Heart right ventricle (tissue), 16 donors: ENCODE measurements at places on chromosomes 6 and 20. TPM values are rescaled to one million over a fixed set of nuclear protein-coding genes. Genes with fewer than 3 reads are reported as not detected.
A peak's percentile ranks its signal among the peaks of the same experiment; 100 is the strongest.

DNA sequence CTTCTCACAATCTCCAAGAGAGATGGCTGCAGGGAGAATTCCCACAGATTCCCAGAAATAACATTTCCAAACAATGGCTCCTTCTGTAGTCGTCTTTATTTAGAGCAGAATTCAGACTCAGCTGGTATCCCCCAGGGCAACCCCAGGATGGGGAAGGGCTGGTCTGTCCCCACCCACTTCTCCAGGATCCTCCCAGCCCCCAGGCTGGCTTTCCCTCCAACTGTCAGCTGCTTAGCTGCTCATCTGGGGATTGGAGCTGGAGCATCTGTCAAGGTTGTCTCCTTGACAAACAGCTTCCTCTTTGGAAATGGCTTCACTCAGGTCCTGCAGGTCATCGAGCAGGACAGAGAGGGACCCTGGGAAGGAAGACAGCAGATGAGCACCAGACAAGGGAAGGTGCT lies 3.5 kb upstream of the PSORS1C2 start:
- no peaks in the 10 kb centered on the region for H3K27me3 ChIP-seq
- peak; percentile 40 for DNase-seq
- no peak overlapping the region for H3K27ac ChIP-seq
- peaks cover 23% of the 10 kb centered on the region for H3K36me3 ChIP-seq

DNA sequence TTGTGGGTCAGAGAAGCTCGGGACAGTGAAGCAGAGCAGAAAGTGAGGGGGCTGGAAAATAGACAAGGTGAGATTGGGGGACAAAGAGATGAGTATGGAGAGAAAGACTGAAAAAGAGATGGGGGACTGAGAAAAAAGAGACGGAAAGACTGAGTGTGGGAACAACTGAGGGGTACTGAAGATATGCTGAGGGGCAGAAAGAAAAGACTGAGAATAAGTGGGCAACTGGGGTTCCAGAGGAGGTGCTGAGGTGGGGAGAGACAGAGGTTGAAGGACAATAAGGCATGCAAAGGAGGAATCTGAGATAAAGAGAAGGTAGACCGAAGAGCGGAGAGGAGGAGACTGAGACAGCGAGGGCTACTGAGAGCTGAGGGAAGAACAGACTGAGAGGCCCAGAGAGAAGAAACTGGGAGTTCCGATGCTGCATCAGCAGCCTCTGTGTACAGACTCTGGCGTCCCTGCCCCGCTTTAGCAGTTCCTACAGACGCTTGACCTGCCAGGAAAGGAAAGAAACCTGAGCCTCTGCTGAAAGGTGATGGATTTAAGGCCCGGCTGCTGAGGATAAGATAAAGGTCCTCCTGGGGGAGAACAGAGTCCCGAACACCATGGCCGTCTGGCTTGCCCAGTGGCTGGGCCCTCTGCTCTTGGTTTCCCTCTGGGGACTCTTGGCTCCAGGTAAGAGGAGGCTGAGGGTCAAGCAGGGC lies at the start of gene PRSS16:
Gene PRSS16 (plus strand): TSS at position 569 of the 704 bp plus-strand sequence. CDS start 37 bp downstream, at position 606.
- H3K4me1 ChIP-seq, result peaks cover 15% of the 10 kb centered on the region
- no peaks in the 10 kb centered on the region for H3K36me3 ChIP-seq
- DNase-seq, result no peak

The EFCAB8 gene
- total RNA-seq, result not detected

GRCh38 chr20:33175123-33175522 lies 7.2 kb downstream of the BPIFA2 start:
- no peak for DNase-seq
- no peak overlapping the region for H3K4me3 ChIP-seq
- H3K27me3 ChIP-seq, result no peaks in the 10 kb centered on the region

- H3K27me3 ChIP-seq, result no peaks in the 10 kb centered on the region
- H3K4me1 ChIP-seq, result no peaks in the 10 kb centered on the region
- DNase-seq, result peak; percentile 10
- no peak overlapping the region for H3K4me3 ChIP-seq
These were observed 385.3 kb downstream of the EPM2A start for GRCh38 chr6:145349950-145350510.

DNA sequence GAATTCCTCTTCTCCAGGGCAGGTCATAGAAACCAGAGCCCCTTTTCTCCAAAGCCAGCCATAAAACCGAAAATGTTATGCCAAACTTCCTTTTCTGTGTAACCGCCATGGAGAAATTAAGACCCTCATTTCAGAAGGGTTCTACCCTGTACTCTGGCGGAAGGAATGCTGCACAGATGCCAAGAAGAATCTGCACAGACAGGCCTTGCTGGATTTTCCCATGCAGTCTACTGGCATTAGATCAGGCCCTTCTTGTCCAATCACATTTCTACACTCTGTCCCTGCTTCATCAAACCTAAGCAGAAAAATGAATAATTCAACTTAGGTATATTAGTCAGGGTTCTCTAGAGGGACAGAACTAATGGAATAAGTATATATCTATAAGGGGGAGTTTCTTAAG lies 43.2 kb upstream of the MC3R start:
- no peak overlapping the region for H3K27ac ChIP-seq
- H3K4me1 ChIP-seq, result no peaks in the 10 kb centered on the region
- no peak overlapping the region for H3K4me3 ChIP-seq
- H3K27me3 ChIP-seq, result peaks cover 4% of the 10 kb centered on the region

GRCh38 chr20:37758332-37758731 lies 64.5 kb downstream of the CTNNBL1 start:
- H3K4me3 ChIP-seq, result no peak overlapping the region
- peaks cover 5% of the 10 kb centered on the region for H3K36me3 ChIP-seq
- H3K27me3 ChIP-seq, result no peaks in the 10 kb centered on the region
- no peak overlapping the region for H3K27ac ChIP-seq
- no peaks in the 10 kb centered on the region for H3K4me1 ChIP-seq
- peak; percentile 6 for DNase-seq

- H3K27ac ChIP-seq, result no peak overlapping the region
- no peak overlapping the region for H3K4me3 ChIP-seq
- H3K4me1 ChIP-seq, result no peaks in the 10 kb centered on the region
- no peaks in the 10 kb centered on the region for H3K36me3 ChIP-seq
These were observed 115.0 kb downstream of the IPCEF1 start for GRCh38 chr6:154241581-154241980.

DNA sequence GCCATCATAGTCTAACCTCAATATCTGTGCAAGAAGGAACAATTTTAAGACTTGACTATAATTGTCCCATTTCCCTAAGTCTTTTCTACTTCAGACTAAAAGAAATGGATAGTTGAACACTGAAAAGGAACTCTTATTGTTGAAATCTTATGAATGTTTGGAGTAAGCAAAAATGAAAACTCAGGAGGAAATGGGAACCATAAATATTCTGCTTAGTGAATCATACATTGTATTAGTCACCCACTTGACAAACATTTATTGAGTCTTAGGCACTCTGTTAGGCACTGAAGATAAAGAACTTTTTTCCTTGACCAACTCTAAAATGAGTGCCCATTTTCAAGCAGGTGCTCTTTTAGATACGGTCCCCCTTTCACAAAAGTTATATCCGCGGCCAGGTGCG lies 8.7 kb downstream of the CCDC170 start:
- no peak for DNase-seq
- H3K4me1 ChIP-seq, result no peaks in the 10 kb centered on the region
- no peaks in the 10 kb centered on the region for H3K27me3 ChIP-seq
- no peak overlapping the region for H3K4me3 ChIP-seq
- H3K27ac ChIP-seq, result no peak overlapping the region

GRCh38 chr6:108222064-108222463 lies 38.8 kb downstream of the SNX3 start:
- H3K4me1 ChIP-seq, result no peaks in the 10 kb centered on the region
- no peaks in the 10 kb centered on the region for H3K36me3 ChIP-seq
- H3K4me3 ChIP-seq, result no peak overlapping the region
- H3K27me3 ChIP-seq, result no peaks in the 10 kb centered on the region

DNA sequence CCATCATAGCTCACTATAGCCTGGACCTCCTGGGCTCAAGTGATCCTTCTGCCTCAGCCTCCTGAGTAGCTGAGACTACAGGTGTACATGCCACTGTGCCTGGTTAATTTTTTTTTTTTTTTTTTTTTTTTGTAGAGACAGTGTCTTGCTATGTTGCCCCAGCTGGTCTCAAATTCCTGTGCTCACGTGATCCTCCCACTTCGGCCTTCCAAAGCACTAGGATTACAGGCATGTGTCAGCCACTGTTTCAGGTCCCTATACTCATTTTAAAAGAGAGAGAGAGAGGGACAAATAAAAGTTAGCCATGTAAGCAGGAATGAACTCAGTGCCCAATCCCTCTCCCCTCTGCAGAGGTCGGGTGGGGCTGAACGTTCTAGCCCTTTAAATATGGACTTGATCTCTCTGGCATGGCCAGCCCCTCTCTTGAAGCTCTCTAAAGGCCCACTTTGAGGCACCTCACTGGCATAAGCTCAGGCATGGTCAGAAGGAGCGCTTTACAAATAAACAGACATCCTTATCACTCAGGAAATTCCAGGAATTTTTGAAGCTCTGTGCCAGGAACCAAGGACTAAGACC lies 9.0 kb upstream of the SERPINB1 start:
- H3K36me3 ChIP-seq, result no peaks in the 10 kb centered on the region
- H3K27ac ChIP-seq, result no peak overlapping the region
- H3K4me1 ChIP-seq, result peaks cover 45% of the 10 kb centered on the region

DNA sequence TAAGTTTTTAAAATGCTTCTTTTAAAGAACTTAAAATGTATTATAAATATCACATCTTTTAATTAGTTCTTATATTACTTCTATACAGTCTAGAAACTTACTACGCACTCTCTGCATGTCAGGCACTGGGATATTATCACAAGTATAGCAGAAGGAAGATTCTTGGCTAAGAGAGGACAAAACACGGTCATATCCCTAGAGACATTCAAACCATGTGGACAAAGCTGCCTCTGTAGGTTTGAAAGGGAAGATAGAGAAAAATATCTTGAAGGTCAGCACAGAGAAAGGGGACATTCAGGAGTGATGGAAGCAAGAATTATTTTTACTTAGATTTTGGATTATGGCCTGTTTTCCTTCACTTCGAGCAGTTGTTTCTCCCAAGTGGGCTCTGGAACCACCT lies 64.1 kb downstream of the LRRC1 start:
- H3K4me3 ChIP-seq, result no peak overlapping the region
- no peak overlapping the region for H3K27ac ChIP-seq
- DNase-seq, result no peak
- H3K27me3 ChIP-seq, result no peaks in the 10 kb centered on the region
- H3K36me3 ChIP-seq, result no peaks in the 10 kb centered on the region
- peaks cover 61% of the 10 kb centered on the region for H3K4me1 ChIP-seq

DNA sequence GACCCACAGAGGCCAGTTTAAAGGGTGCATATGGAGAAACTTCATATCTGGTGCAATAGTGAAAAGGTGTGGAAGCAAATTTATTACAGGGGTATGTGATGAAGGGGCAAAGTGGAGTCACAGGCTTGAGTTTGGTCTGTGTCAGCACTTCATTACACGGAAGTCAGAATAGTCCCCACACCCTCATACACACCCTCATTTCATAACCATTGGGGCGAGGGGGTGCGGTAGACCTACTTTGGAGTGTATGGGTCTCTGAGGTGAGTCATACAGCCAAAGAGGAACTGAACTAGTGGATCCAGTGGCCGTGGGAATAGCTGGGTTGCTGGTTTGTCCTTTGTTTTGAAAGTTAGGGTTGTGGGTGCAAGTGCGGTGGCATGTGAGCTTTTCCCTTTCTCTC lies 3.3 kb downstream of the TM9SF4 start:
- DNase-seq, result no peak
- H3K27ac ChIP-seq, result no peak overlapping the region
- no peaks in the 10 kb centered on the region for H3K36me3 ChIP-seq
- peaks cover 23% of the 10 kb centered on the region for H3K4me1 ChIP-seq
- no peak overlapping the region for H3K4me3 ChIP-seq
- H3K27me3 ChIP-seq, result no peaks in the 10 kb centered on the region

- no peaks in the 10 kb centered on the region for H3K27me3 ChIP-seq
- H3K4me3 ChIP-seq, result no peak overlapping the region
- H3K4me1 ChIP-seq, result no peaks in the 10 kb centered on the region
- H3K36me3 ChIP-seq, result peaks cover 60% of the 10 kb centered on the region
These were observed 49.6 kb upstream of the SLC22A1 start for GRCh38 chr6:160071805-160072690.

DNA sequence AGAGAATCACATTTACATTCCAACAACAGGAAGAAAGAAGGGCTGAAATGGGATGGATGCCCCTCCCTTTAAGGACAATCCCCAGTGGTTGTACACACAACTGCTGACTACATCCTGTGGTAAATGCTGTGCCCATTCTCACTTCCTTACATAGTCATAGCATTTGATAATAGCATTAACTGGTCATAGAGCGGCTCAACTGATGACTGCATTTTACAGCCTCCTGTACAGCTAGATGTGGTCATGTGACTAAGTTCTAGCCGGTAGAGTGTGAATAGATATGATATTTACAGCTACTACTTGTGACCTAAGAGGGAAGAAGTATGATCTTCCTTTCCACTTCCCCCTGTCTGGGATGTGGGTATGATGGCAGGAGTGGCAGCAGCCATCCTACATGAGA lies 24.7 kb downstream of the KCNK17 start:
- DNase-seq, result no peak
- H3K27me3 ChIP-seq, result peaks cover 3% of the 10 kb centered on the region
- H3K4me1 ChIP-seq, result no peaks in the 10 kb centered on the region
- H3K4me3 ChIP-seq, result no peak overlapping the region
- H3K36me3 ChIP-seq, result no peaks in the 10 kb centered on the region
- H3K27ac ChIP-seq, result no peak overlapping the region

- no peaks in the 10 kb centered on the region for H3K27me3 ChIP-seq
- H3K27ac ChIP-seq, result no peak overlapping the region
- H3K4me3 ChIP-seq, result no peak overlapping the region
- H3K4me1 ChIP-seq, result no peaks in the 10 kb centered on the region
These were observed 7.2 kb upstream of the THEMIS start for GRCh38 chr6:127907960-127908640.

The DEFB132 gene
- total RNA-seq, result not detected

The LIME1 gene
- 3.6 TPM for total RNA-seq

The COL19A1 gene
- 2.7 TPM for total RNA-seq

DNA sequence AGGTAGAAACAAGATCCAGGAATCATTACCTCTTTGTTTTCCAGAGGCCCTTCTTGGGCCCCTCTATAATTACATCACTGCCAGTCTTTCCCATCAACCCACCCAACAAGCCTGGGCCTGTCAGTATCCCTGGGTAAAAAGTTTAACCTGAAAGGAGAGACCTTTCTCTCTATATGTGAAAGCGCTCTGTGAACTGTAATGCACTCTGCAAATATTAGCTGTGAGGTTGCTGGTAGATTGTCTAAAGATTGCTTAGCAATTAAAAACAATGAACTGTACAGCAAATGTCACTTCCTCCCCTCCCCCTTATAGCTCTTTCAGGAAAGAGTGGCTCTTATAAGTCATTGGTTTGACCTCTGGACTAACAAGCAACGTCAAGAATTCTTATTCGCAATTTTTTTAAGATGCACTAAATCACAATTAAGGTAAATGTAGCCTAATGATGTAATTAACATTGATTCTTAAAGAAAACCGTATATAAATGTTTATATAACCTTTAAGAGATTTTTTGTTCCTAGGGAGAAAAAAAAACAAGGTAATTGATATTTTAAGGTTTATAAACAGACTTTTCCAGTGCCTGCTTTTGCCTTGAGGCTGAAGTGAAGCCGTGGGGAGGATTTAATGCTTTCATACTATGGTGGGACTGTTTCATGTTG lies 18.4 kb downstream of the ECT2L start:
- no peaks in the 10 kb centered on the region for H3K4me1 ChIP-seq
- DNase-seq, result no peak
- no peak overlapping the region for H3K4me3 ChIP-seq
- no peaks in the 10 kb centered on the region for H3K36me3 ChIP-seq
